ENCODE measurements at places on chromosomes 11 and 22.

DNA sequence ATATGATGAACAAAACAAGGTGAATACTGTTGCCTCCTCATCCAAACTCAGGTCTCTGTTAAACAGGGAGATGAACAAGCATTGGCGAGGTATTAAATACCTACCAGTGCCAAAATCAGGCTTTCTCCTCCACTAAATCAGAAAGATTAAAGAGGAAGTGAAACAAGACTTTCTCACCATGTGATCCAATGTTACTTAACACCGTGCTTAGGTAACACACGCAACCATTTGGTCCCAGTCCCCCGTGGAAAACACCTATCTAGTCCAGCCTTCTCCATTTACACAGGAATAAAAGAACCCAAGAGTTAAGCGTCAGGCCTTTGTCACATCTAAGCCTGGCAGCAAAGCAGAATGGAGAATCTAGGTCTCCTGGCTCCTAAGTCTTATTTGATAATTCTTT is 34.5 kb downstream of the TENM4 start:
- DNase-seq: no peak

- DNase-seq: no peak
Observed at GRCh38 chr11:77200351-77201268, 72.6 kb downstream of the MYO7A start.

DNA sequence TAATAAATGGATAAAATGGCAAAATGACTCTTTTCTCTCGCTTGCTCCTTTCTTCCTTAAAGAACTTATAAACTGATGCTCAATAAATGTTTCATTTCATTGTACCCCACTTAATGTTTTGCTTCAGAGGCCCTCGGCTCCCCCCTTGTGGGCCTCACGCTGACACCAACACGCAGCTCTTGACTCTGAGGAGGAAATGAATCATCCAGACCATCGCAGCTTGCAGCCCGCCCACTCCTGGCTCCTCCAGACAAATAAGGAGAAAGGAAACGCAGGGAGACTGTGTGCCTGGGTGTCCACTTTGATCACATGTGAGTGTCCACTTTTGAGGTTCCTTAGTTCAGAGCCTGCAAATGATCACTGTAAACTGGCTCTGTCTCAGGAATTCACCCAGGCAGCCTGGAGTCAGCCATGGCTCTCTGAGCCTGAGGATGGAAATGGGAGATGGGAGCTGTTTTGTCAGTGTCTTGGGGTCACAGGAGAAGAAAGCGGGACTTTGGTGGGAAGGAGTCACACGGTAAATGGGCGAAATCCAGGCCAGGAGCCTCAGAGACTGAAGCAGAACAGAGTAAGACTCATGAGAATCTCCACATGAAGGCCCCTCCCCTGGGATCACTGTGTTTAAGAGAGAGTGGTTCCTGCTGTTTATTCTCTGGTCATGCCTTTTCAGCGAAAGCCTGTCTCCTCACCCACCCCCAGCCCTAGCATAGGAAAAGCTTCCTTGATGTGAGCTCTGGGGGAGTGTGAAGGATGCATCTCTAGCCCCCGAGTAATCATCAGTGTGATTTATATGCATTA is 96.5 kb downstream of the CWC15 start:
- DNase-seq: no peak

DNA sequence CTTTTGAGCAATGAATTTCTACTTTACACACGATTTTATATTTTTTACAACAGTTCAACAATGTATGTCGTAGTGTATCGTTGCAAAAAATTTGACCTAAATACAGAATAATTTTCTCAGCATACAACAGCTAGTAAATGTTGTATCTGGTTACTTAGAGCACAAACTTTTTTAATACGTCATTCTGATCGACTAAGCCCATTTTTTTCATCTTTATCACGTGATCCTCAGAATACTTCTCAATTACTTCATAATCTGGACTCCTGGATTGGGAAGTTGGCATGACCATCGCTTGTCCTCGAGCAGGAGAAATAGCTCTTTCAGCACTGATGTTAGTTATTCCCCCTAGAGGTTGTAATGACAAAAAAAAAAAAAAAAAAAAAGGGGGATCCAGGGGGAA is 16.6 kb downstream of the OR51L1 start:
- DNase-seq: no peak

DNA sequence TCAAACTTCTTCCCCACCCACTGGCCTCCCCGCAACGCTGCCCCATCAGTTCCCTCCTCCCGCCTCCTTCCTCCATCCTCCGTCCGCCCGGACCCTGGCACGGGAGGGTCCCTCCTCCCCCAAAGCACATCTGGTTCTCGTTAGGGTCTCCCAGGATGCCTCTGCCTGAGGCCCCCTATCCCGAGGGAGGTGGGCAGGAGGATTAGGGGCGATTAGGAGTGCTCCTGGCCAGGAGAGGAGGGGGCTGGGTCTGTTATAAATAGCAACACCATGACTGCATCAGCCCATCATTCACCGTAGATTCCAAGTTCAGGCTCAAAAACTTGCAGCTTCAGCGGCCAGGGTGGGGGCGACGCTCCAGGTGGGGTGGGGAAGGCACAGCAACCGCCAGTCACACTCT is 10.4 kb downstream of the MYRF start:
- DNase-seq: no peak
